Stimulated activated CD4-positive, alpha-beta T cell treated with anti-CD3 and anti-CD28 coated beads, Interleukin-1b, Interleukin-23, amount 100 ng/mL, for 1 hour (primary cell): ENCODE measurements at places on chromosomes 13 and 19.
A peak's percentile ranks its signal among the peaks of the same experiment; 100 is the strongest.

DNA sequence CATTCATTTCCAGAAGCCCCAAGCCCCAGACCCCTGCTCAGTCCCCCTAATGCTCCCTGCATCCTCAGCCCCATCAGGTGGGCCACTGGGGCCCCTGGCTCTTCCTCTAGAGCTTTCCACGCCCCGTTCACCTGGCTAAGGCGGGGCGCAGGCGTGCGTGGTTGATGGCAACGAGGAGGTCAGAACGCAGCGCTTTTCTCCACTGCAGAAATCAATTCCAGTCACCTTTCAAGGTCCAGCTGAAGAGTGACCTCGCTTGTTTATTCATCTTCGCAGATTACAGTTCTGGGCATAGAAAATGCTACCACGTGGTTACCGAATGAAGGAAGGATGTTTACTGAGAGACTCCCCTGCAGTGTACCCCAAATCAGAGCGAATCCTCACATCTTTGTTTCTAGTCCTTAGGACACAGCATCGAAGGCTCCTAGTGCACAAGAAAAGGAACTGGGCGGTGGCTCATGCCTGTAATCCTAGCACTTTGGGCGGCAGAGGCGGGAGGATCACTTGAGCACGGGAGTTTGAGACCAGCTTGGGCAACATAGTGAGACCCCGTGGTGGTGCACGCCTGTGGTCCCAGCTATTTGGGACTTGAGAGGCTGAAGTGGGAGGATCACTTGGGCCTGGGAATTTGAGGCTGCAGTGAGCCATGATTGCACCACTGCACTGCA lies 828 bp upstream of the PBX4 start:
- no peak for DNase-seq

- DNase-seq = no peak
Measured at GRCh38 chr13:21583478-21583877, 20.5 kb downstream of the MICU2 start.

DNA sequence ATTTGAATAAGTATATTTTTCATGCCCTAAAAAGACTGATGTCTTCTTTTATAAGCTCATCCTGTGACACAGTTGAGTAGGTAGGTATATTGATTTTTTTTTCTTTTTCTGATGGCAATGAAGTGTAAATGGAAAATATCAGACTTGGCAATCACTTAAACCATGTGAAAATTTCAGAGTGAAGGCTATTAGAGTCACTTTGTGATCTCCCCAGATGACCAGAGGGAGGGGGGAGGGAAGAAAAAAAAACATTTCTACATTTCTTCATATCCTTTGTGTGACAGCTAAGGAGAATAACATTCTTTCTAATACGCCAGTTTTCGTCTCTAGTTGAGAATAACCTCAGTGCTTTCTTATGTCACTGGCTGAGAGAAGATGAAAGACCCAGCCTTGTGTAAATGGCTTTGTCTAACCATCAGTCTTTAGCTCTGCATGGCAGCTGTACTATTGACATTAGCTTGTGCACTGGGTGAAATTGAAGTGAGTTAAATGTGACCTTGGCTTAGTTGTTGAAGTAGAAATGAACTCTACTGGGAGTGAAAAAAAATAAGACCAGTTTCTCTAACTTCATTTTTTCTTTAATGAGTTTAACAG lies 332.1 kb upstream of the DACH1 start:
- DNase-seq = no peak

DNA sequence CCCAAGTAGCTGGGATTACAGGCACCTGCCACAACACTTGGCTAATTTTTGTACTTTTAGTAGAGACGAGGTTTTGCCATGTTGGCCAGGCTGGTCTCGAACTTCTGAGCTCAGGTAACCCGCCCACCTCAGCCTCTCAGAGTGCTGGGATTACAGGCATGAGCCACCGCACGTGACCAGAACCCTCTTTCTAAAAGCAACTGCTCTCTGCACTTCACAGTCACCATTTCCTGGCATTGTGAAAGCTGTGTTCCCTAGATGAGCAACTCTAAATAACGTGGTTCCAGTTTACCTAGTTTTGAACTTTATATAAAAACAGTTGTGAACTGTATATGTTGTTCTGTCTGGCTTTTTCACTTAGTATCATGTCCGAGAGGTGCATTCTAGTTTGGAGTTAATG lies 152.9 kb downstream of the SIPA1L3 start:
- no peak for DNase-seq

DNA sequence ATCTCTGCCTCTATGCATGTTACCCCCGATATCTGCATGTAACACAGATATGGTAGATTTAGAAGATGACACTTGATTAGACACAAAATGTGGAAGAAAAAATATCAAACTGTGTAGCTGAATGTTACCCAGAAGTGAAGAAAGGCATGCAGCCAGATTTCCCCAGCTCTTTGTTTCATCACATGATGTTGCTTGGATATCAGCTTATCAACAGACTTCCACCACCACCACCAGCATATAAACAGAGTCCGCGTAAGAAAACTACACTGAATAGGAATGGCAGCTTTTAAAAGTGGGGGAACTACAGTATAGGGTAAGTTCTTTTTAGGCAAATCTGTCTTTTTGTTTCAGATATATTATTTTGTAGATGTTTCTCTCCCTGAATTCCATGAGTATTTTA lies at the start of gene FAM216B:
FAM216B (plus strand) TSS at position 233 of the 400 bp plus-strand sequence. CDS start 2,484 bp downstream, outside the sequence.
- DNase-seq = no peak

- DNase-seq = no peak
Measured at GRCh38 chr19:32767951-32768679, 48.5 kb downstream of the TDRD12 start.

- DNase-seq = no peak
Measured at GRCh38 chr19:1985588-1986356, 29.7 kb downstream of the BTBD2 start.

GRCh38 chr19:11399667-11400066 lies 15.6 kb upstream of the EPOR start:
- DNase-seq = no peak

DNA sequence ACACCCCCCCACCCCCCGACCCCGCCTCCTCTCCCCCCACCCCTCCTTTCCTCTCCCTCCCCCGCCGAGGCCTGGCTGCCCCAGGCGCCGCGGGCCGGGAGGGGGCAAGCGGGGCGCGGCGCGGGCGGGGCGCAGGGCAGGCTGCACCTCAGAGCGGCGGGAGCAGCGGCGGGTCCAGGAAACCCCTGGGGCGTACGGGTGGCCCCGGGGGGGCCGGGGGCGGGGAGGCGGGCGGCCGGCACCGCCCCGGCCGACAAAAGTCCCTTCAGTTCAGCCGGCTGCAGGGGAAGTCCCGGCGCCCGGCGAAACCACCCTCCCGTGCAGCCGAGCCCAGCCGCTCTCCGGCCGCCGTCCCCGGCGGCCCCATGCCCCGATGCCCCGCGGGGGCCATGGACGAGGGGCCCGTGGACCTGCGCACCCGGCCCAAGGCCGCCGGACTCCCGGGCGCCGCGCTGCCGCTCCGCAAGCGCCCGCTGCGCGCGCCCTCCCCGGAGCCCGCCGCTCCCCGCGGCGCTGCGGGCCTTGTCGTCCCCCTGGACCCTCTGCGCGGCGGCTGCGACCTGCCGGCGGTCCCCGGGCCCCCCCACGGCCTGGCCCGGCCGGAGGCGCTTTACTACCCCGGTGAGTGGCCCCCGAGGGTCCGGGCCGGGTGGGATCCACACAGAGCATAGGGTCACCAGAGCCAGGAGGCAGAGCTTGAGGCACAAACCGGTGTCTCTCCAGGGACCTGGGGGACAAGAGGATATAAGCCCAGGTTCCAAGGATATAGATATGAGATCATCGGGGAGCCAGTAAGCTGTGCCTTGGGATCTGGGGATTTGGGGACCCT lies at the start of gene BCL3:
BCL3 (plus strand) TSS at position 283 of the 829 bp plus-strand sequence; CDS start at position 366, 83 bp downstream.
- peak; percentile 37 for DNase-seq

DNA sequence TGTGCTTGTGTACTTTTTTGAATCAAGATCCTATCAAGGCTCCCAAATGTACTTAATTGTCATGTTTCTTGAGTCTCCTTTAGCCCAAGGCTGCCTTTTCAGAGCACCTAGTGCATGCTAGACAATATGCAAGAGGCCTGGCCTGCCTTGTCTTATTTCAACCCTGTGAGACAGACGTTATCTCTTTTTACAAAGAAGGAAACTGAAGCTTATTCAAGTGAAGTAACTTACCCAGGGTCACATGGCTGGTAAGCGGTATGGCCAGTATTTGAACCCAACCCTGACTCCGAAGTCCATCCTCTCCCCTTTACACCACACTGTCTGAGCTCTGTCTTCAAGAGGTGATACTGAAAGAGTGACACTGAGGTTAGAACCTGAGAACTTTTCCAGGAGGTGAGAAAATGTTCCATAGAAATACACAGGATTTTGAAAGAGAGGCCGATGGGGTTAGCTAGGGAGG lies 505.1 kb downstream of the FOXO1 start:
- DNase-seq = no peak

DNA sequence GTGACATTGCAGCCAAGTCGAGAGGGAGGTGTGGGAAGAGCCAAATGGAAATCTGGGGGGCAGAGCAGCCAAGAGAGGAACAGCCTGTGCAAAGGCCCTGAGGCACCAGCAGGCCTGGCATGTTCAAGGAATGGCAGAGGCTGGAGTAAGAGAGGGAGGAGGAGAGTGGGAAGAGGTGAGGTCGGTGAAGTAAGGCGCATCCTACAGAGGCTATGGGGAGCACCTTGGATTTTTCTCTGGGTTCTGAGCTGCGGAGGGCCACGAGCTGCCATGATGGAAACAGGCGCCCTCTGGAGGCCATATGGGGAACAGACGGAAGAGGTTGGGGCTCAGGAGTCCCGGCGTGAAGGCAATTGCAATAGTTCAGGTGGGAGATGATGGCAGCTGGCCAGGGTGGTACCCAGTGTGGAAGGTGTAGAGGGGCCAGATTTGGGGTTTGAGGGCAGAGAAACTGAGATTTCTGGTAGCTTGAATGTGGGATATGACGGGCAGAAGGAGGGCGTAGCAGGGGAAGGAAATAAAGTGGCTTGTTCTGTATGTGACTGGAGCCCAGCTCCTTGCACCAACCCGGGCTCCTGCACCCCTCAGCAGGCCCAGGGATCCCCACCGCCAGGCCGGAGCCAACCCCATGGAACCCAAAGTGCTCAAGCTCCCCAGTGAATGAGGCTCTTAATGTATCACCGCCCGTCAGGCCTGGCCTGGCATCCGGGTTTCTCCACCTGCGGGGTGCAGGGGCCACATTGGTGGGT lies 20.5 kb upstream of the STRN4 start:
- DNase-seq = no peak

- DNase-seq = no peak
Measured at GRCh38 chr13:75581874-75582640, 32.5 kb downstream of the UCHL3 start.

- no peak for DNase-seq
Measured at GRCh38 chr13:112060899-112061366, 6.0 kb upstream of the SOX1 start.

- DNase-seq = no peak
Measured at GRCh38 chr13:58633226-58633625, 1001.7 kb downstream of the PCDH17 start.
